Activated naive CD4-positive, alpha-beta T cell treated with anti-CD3 and anti-CD28 coated beads for 36 hours (primary cell): ENCODE measurements at places on chromosomes 3 and 15.

GRCh38 chr15:58074452-58074851 lies 8.9 kb upstream of the ALDH1A2 start:
- DNase-seq, result no peak

GRCh38 chr3:178794711-178795110 lies 258.5 kb downstream of the KCNMB2 start:
- DNase-seq, result no peak

- no peak for DNase-seq
These were observed 43.0 kb downstream of the PGPEP1L start for GRCh38 chr15:98964466-98965133.

- no peak for DNase-seq
These were observed 1.3 kb downstream of the MINAR1 start for GRCh38 chr15:79433276-79433990.
